ENCODE measurements at places on chromosomes 11 and 22. TPM values are rescaled to one million over a fixed set of nuclear protein-coding genes. Genes with fewer than 3 reads are reported as not detected.

Gene SLC22A12
- not detected for total RNA-seq

Gene GAB4
- not detected for total RNA-seq

Gene SMIM35
- total RNA-seq: not detected

Gene FAM180B
- total RNA-seq: not detected

Gene RNF215
- total RNA-seq: 10.5 TPM

DNA sequence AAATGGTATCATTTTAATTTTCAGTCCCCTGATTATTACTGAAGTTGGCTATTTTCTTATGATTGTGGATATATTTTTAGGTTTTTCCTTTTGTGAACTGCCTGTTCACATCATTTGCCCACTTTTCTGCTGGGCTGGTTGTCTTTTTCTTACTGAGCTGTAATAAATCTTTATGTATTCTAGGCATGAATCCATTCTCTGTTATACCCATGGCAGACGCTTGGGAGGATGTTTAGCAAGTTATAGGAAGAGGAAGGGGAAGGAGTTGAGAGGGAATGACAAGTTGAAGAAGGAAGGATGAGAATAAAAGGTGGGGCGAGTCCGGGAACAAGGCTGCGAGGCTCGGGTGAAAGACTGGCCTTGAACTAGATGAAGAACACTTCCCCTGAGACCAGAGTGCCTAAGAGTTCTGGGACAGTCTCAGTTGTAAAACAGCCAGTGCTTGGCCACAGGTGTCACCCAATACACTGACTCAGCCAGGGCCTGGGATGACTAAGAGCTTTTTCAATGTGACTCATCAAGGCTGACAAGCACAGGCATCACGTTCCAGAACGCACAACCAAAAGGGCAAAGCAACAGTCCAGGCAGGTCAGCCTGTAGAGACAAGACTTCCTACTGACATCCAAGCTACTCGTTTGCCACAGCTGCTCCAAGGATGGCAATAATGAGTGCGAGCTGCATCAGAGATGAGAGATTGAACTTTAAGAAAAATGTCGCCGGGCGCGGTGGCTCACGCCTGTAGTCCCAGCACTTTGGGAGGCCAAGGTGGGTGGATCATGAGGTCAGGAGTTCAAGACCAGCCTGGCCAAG is 35.2 kb downstream of the LRFN4 start:
- DNase-seq: no peak

- no peak for DNase-seq
Measured at GRCh38 chr11:5983443-5983842, 3.3 kb downstream of the OR52L1 start.

DNA sequence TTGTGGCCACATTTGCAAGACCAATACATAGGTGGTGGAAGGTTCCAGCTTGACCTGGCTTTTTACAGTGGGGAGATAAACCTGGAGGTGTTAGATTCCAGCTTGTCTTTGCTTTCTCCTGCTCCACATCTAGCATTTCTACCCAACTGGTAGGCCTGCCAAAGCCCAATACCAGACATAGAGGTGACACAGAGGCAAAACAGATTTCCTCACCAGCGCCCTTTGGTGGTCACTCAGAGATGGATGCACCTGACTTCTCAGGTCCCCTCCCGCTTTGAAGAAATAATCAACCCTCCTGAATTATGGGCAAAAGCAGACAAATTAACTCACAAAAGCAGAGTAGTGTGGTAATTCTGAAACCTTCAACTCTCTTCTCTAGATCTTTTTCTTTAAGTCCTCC is 1356.2 kb downstream of the FAM181B start:
- DNase-seq: no peak

DNA sequence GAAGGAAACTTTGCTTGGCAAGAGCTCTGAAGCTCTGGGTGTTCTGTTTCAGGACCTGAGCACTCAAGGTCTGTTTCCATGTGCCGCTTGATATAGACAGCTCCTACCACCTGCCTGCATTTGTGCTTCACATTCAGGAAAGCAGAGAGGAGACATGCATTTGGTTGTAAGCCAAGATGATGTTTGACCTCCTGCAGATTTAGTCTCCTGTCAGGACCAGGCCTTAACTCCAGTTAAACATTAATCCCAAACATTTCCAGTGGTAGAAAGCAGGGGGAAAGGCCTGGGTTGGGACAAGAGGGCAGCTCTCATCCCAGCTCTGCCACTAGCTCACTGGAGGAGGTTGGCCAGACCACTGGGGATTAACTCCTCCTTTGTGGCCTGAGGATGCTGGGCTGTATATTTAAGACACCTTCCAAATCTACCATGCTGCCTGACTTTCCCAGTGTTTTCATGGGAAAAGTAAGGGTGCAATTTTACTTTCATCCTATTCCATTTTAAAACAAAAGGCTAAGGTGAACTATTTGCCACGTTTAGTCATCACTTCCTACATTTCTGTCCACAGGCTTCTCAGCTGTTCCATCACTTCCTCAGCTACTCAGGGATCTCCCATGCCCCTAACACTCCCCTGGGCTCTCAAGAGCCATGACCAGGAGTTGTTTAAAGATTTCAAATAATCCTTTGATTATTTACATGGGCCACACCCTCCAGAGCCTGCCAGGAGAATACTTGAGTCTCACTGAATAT is 80.9 kb downstream of the INSC start:
- DNase-seq: no peak

DNA sequence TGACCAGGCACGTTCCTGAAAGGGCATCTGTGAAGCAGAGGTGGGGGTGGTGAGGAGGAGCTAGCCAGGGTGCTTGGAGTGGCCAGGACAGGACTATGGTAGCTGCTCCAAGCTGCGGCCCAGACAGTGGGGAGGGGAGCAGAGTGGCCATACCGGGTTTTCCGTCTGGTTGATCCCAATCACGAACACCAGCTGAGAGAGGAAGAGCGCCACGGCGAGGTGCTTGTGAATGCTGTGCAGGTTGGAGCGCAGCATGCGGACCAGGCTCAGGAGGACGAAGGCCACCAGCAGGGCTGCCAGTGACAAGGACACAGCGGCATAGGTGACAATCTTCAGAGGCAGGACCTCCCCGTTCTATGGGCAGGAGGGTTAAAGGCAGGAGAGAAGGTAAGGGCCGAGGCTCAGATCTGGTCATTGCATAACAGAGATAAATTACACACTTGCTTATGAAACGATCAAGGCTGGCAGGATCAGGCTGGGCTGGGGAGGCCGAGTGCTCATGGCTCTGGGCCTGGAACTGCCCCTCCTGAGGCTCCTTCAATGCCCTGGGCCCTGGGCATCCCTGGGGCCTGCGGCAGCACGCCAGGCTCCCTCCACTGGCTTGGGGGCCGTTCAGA is 41.5 kb downstream of the TRMU start:
- DNase-seq: no peak

- peak; percentile 92 for DNase-seq
Measured at GRCh38 chr11:86244063-86244521, 461 bp upstream of the EED start.

- DNase-seq: no peak
Measured at GRCh38 chr11:60230681-60231080, 12.3 kb downstream of the MS4A4E start.

GRCh38 chr11:48019217-48019584 is 38.8 kb downstream of the PTPRJ start:
- no peak for DNase-seq

- DNase-seq: no peak
Measured at GRCh38 chr11:120273432-120273831, 33.5 kb downstream of the POU2F3 start.

All from cardiac septum (tissue), 1 donor.